Stimulated activated CD8-positive, alpha-beta memory T cell treated with anti-CD3 and anti-CD28 coated beads, Interleukin-4, amount 100 ng/mL, for 1 hour (primary cell): ENCODE measurements at places on chromosomes 1 and 21.

DNA sequence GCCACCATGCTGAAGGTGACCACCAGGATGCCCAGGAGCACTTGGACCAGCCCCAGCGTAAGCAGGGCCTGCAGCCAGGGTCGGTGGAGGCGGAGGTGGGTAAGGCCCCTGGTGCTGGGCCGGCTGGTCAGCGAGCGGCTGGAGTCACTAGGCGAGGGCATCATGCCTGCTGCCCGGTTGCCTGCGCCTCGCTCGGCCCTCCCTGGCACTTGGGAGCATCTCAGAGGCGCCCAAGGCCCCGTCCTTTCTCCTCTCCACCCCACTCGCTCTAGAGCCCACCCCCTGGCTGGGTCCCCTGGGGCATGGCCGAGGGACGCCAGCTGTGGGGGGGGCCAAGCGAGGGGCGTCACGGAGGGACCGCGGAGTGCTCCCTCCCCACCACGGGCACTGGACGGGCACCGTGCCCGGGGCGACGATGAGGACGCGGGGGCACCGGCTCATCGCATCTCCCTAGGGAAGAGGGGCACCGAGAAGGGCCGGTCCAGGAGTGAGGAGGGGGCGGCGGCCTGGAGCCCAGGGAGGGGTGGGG, 505 bp downstream of the ENTREP3 start:
- no peak for DNase-seq

DNA sequence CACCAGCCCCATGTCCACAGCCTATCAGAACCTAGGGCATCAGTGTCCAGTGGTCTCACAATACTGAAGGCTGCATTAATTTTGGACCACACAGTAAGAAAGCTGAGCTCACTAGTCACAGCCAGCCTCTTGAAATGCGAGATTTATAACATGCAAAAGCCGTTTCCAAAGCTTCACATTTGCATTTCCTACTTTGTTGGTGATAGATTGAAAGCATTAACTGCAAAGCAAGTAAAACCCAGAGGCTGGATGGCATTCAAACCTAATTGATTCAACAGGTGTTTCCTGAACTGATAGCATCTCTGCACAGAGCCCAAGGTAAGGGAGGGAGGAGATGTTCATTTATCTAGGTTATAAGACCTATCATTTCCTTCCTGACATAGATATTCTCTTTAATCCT, 410.1 kb downstream of the OMA1 start:
- DNase-seq, result no peak

DNA sequence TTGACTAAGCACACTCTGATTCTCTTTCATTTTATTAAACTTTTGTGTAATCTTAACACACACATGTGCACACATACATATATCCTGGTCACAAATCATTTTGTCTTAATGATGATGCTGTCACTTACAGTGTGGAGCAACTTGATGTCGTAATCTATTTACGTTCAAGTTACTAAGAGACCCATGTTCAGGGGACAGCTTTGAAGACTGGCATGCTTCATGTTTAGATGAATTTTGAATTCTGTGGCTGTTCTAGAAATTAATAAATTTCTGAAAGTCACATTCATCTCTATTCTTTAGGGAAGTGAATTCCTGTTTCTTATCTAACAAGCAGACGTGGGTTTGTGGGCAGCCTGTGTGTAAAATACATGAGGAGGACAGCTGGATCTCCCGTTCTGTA, 1637.8 kb downstream of the PLA2G4A start:
- DNase-seq, result no peak

GRCh38 chr1:201346337-201346939, 31.0 kb downstream of the TNNT2 start:
- no peak for DNase-seq

- no peak for DNase-seq
Observed at GRCh38 chr1:109516872-109517271, 7.3 kb upstream of the AMIGO1 start.

GRCh38 chr1:200034761-200035396, 7.4 kb downstream of the NR5A2 start:
- DNase-seq, result no peak
